HS-5 (cell line): ENCODE measurements at places on chromosomes 1 and 21.

GRCh38 chr1:221664253-221664652 is 77.6 kb downstream of the DUSP10 start:
- DNase-seq, result no peak

- DNase-seq, result no peak
These were observed 235.4 kb downstream of the TPR start for GRCh38 chr1:186139701-186140100.

DNA sequence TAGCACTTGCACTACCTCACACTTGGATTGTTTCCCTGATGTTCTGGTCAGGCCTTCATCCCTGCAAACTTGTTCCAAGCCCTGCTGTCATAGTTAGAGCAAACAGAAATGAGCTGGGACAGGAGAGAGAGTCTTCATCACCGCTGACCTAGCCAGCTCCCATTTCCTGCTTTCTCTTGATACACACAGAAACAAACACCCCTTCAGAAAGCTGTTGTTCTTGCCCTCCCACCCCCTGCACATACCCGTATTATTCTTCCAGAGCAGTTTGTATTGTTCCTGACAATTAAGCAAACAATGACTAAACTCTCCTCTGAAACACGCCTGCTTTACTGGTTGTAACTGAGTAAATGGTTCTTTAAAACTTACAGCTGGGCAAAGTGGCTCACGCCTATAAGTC is 2.9 kb upstream of the SYT2 start:
- DNase-seq, result no peak

- DNase-seq, result no peak
These were observed 32.2 kb upstream of the TTC4 start for GRCh38 chr1:54683453-54683852.

GRCh38 chr1:62245201-62245600 is 50.6 kb downstream of the L1TD1 start:
- DNase-seq, result no peak

GRCh38 chr1:30907481-30908315 is 860 bp downstream of the SDC3 start:
- DNase-seq, result no peak

DNA sequence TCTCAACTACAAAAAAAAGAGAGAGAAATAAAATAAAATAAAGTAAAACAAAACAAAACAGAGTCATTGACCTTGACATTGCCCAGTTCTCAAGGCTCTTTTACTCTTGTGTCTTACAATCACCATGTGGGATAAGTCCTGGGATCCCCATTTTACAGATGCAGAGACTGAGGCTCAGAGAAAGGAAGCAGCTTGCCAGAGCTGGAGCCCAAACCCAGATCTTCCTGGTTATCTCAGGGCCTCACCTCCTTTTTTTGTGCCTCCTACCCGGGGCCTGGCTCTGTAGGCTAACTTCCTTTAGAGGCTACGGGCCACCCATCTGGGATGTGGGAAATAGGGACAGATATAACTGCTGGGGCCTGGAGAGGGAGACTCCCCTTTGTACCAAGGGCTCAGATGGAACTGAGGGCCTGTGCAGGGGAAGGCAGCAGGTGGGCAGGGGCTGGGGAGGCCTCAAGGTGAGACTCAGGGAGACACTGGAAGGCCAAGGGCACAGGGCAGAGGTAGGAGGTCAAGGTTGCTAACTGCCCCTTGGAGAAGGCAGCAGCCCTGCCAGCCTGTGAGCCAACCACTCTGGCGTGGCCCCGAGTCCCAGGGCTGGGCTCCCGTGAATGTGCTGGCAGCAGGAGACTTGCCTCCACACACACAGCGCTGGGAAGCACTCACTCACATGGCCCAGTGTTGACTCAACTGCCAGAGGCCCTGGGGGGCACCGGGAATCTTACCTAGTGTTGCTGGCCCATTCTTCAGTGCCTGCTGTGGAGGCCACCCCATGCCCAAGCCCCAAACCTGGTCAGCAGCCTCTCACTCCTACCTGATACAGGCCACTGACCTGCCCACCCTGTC is 6.5 kb upstream of the ECE1 start:
- DNase-seq, result no peak

GRCh38 chr1:94512816-94513215 is 28.7 kb downstream of the F3 start:
- DNase-seq, result no peak

DNA sequence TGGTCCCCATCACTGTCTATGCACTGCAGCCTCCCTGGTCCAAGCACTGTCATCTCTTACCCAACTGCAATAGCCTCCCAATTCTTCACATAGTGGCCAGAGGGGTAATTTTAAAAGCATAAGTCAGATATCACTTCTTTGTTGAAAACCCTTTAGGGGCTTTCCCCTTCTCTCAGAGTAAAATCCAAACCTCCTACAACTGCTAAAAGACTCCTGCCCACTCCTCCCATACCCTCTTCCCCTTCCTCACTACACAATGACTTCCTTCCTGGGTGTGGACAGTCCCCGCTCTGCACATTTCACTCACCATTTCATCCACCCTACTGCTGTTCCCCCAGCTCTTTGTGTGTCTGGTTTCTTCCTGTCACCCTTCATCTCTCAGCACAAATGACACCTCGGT is 8.3 kb downstream of the MCOLN2 start:
- no peak for DNase-seq

DNA sequence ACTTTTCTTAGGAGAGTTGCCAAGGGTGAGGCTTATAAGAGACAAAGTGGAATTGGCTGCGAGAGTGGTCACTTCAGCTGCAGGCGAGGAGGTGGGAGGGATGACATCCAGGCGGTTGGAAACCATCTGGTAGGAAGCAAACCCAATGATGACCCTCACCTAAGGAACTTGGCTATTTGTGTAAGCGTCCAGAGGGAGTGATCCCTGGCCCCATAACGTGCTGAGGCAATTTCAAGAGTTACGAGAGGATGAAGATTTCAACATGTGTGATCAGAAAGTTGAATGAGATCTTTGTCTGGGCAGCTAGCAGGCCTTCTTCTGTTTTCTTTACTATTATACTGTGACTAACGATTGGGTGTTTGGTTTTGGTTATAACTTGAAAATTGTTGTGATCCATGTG is 102.7 kb upstream of the VANGL1 start:
- no peak for DNase-seq

DNA sequence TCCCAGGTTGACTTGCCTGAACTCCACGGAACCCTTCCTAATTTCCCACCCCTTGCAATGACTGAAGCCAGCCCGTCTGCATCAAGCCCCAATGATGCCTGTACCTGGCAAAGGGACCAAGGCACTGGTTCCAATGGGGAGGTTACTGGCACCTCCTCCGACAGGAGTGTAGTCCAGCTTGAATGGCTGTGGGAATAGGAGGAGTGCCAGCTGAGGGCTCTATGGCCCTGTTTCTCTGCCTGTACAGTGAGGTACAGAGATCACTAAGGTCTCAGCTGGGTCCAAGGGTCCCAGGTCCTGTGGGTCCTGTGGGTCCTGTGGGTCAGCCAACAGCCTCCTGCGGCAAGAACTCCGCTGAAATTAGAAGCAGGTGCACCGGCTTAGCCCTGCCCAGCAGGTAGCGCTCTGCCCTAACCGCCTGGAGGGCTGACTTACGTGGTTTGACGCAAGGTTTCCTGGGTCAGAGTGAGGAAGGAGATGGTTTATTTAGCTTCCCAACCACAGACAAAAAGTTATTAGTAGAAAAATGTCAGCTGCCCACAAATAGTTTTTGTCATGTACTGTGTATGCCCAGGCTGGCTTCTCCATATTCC is 9.9 kb upstream of the SPRR4 start:
- no peak for DNase-seq

DNA sequence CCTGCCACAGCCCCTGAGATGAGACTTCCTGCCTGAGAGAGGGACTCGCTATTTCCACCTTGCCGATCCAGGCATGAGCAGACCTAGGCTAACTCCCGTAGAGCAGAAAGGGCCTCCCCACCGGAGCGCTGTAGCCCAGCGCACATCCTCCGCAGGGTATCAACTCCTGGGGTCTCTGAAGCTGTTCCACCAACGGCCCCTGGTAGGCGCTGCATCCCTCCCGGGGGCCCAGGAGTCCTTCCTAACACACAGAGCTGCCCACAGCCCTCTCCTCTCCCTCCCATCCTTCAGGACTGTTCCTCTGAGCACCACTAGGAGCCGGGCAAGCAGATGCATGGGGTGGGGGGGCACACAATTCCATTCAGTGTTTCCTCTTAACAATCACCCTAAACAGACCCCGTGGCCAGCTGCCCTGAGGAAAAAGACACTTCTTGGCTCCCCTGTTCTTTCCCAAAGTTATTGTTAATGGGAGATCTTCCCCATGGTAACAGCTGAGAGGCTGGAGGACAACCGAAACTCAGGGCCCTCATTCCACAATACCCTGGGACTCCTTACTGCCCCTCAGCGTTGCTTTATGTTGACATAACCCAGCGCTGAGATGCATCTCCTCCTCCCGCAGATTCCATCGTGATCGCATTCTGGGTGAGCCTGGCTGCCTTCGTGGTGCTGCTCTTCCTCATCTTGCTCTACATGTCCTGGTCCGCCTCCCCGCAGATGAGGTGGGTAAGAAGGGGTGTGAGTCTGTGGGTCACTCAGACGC is 7.5 kb downstream of the MRAP start:
- DNase-seq, result no peak
